Activated CD4-positive, alpha-beta T cell treated with anti-CD3 and anti-CD28 coated beads for 36 hours (primary cell): ENCODE measurements at places on chromosomes 1 and 21.
A peak's percentile ranks its signal among the peaks of the same experiment; 100 is the strongest.

DNA sequence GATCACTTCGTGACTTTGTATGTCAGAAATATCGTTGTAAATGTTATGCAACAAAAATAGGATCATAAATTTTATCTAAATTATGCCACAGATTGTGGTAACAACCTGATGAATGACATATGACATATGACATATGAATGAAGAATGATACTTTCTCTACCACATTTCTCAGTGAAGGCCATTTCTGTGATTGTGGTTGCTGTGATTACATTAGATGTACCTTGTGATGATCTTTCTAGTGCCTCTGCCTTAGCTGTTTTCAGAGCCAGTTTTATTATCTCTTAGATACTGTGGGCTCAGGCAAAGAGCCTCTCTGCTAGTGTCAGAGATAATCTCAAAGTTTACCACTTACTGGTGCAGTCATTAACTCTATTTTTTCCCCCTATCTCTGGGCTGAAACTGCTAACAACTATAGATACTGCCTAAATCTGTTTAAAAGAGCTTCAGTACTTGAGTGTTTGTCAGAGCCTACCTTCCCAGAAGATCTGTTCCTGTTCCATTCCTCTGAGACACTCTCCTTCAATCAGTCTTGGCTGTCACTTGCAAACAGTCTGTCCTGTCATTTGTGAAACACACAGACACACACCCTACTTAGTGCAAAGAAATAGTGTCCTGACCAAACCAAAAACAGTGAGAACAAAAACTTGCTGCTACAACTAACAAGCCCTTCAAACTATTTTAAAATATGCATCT is 55.5 kb downstream of the HMCN1 start:
- DNase-seq: no peak

DNA sequence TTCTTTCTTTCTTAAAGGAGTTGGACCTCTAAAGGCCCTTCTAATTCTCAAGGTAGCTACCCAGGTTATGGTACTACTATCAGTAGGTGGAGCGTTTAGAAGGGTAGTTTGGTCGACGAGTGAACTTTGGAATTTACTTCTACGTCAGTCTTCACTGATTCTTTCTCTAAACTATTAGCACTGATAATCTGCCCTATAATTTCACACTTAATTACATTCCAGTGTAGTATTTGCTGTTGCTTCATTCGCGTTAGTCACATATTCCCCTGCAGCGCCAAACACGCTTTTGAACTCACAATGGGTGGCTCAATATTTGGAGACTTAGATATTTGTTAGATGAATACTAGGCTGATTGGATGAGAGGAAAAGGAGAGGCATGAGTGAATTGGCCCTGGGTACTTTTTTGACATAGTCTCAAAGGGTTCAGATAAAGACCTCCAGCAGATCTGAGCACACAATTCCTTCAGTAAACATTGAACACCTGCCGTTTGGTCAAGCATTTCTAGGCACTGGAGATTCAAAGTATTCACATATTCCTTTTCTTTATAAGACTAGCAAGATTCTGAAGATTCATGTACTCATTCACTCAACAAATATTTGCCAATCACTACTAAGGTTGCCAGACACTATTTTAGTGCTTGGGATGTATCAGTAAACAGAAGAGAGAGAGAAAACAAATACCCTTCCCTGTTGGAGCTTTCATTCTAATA is 929 bp upstream of the FOXJ3 start:
- DNase-seq: peak; percentile 17

GRCh38 chr1:60145771-60146170 is 72.2 kb upstream of the C1orf87 start:
- DNase-seq: no peak

GRCh38 chr1:25922971-25923552 is 16.8 kb upstream of the STMN1 start:
- DNase-seq: peak; percentile 43

DNA sequence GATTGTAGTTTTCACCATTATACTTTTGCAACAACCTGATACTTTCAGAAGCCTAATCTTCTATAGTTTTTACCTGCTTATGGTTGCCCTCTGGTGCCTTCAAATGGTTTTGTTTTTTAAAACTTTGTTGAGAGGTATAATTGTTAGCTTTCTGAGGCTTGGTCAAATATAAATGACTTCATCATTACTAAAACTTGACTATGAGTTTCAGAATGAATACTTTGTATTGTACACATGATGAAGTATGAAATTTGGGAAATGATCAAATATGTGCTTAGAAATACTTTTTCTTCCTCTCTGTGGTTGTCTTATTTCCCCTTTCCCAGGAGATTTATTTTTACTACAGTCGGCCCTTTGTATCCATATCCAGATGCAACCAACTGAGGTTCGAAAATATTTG is 151.8 kb upstream of the B3GALT2 start:
- no peak for DNase-seq

GRCh38 chr1:2087766-2088165 is 37.6 kb downstream of the PRKCZ start:
- DNase-seq: no peak

- no peak for DNase-seq
Observed at GRCh38 chr1:179017383-179018326, 8.0 kb upstream of the FAM20B start.

- DNase-seq: no peak
Observed at GRCh38 chr1:37593726-37594125, 2.0 kb downstream of the GNL2 start.

GRCh38 chr1:8903908-8904650 is 25.6 kb upstream of the ENO1 start:
- DNase-seq: no peak

- DNase-seq: no peak
Observed at GRCh38 chr1:39266269-39266668, 61.8 kb downstream of the MACF1 start.

GRCh38 chr1:229874136-229874535 is 192.9 kb upstream of the GALNT2 start:
- DNase-seq: no peak

DNA sequence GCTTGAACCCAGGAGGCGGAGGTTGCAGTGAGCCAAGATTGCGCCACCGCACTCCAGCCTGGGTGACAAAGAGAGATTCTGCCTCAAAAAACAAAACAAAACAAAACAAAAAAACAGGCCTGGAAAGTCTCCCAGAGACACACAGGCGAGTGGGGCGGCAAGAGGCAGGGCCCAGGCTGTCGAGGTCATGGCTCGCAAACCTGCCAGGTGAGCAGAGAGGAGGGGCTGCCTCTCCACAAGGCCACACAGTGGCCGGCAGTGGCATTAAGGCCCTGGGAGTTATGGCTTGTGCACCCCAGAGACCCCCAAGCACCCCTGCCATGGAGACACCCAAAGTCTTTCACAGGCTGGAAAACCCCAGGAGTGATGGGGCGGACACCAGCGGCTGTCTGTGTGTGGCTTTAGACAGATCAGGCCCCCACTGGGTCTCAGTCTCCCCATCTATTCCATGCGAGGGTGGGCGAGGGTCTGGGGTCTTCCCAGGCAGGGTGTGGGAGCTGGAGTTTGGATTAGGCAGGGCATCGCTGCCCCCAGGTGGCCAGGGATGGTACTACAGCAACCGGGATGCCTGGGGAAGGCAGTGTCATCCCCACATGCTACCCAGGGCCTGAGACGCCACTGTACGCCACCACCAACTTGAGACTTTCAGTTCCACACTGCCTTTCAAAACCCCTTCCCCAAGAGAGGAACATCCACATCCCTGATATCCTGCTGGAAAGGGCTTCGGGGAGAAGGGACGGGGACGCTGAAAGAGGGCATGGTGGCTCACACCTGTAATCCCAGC is 7.3 kb upstream of the CTRC start:
- DNase-seq: peak; percentile 85

- DNase-seq: peak; percentile 11
Observed at GRCh38 chr1:69567652-69568420, at the start of gene LRRC7. Gene LRRC7 (plus strand): TSS chr1:69567922. CDS start chr1:69568640, 718 bp downstream.

DNA sequence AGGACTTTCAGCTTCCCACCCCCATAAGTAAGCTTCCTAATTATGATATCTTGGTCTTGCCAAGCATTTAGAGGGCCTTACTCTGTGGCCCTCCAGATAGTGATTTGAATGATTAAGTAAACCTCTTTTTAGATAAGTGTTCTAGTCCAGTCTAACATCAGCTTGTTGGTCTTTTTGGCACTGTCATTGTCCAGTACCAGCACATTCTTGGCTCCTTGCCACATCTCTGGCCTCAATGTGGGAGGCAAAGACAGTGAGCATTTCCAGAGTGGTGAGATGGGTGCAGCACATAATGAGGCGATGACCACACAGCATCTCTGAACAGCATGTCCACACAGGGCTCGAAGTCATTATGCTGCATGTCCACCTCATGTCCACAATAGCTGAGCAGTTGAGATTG is 6.1 kb downstream of the CAPZA1 start:
- DNase-seq: no peak

GRCh38 chr1:160538985-160539651 is 16.1 kb upstream of the SLAMF6 start:
- DNase-seq: no peak

- DNase-seq: no peak
Observed at GRCh38 chr1:225846331-225847310, 35.6 kb downstream of the TMEM63A start.

DNA sequence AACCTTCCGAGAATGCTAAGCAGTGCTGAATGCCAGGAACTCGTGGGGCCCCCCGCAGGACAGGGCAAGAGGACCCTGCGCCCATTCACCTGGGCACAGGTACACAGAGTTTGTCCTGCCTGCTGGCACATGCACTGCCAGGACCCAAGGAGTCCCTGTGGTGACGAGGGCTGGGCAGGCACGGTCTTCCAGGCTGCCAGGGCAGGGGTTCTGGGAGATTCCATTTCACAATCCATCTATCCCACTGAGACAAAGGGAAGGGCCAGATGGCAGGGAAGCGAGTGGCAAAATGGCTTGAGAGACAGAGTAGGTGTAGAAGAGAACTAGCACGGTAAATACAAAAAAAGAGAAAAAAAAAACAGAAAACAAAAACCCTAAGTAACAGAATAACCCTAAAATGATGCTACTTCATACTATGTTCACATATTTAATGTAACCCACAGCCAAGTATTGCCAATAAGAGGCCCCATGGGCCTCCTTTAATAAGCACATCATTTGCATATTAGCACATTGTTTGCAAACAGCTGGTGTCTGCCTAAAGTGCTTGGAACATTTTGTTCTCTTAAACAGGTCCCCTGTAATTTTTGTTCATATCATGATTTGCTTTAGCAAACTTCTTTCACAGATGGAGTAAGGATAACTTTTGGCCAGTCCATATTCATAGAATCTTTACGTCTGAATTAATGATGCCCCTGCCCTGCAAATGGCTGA is 83.8 kb downstream of the STUM start:
- no peak for DNase-seq

DNA sequence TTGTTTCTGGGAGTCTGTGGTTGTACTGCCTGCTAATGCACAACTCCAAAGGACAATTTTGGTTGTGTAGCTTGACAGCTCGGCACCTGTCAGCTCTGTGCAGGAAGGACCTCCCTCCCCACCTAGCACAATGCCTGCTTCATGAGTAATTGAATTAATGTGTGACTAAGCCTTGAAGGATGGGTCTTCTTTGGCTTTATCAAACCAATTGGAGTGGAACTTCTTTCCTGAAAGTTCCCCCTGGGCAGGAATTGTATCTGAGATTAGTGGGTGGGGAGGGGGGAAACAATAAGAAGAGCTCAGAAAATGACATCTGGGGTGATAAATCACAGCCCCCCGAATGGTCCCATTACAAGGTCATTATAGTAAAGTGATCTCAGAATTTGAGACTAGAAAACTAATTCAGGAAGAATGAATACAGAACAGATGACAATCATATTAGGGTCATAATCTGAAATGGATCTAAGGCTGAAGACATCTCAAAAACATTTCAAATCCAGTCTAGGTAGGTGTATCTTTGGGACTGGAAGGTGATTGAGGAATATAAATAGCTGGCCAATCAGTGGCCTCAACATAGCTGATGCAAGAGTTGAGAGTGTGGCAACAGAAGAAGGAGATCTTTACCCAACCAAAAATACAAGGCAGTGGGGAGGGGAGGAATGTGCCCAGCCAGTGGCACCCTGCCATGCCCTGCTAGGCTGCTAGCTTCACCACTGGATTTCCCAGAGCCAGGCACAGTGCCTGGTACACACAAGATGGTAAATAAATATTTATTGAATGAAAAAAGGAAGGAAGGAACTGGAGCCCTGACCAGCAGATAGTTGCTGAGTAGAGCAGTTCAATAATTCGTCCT is 10.1 kb upstream of the SESN2 start:
- peak; percentile 67 for DNase-seq

DNA sequence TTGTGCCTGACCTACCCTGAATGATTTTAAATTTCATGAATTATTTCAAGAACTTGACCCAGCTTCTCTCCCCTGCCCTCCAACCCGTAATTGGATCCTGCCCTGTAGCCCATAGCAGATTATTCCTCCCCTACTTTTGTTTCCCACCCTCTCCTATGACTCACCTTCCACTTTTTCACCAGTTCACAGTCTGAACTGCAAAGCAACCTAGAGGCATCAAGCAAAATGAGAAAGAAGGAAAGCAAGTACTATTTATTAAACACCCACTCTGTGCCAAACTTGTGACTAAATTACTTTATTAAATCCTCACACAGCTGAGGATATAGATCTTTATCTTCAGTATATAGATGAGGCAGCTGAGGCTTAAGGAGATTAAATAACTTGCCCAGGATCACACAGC is 20.7 kb upstream of the IKBKE start:
- DNase-seq: no peak

- no peak for DNase-seq
Observed at GRCh38 chr1:106678279-106679050, 378.0 kb upstream of the PRMT6 start.

GRCh38 chr1:110593902-110594301 is 12.3 kb downstream of the KCNA2 start:
- no peak for DNase-seq

GRCh38 chr1:34774957-34775356 is 6.1 kb upstream of the GJB3 start:
- no peak for DNase-seq

GRCh38 chr21:36640174-36640720 is 58.7 kb upstream of the SIM2 start:
- no peak for DNase-seq

GRCh38 chr1:41582851-41583657 is 98.6 kb upstream of the EDN2 start:
- DNase-seq: no peak

DNA sequence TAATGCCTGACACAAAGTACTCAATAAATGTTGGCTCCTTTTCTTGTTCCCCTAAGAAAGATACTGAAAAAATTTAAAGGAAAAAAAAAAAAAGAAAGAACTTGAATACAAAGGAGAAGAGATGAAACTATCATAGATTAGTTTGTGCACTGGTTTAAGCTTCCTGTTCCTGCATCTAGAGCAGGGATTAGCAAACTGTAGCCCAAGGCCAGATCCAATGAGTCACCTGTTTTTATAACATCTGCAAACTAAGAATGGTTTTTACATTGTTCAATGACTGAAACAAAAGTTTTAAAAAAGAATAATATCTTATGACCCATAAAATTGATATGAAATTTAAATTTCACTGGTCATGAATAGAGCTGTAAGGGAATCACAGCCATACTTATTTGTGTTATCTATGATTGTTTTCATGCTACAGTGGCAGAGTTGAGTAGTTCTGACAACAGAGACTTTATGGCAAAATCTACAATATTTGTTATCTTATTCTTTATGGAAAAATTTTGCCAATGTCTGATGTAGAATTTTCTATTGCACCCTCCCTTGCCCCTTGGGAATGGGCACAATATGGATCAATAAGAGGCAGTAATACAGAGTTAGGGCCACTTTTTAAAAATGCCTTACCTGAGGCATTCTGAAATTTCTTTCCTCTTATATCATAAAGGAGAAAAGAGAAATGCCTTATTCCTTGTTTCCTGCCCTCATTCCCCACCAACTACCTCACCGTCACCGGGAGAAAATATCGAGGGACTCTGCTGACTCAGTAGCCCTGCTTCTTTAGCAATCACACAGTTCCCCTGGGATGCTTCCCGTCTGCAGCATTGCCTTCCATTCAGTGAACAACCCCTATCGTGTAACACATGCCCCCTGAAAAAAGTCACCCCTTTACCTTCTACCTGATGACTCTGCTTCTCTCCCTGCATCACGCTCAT is 50.6 kb downstream of the WDR64 start:
- no peak for DNase-seq
